ENCODE measurements at places on chromosomes 4 and X. TPM values are rescaled to one million over a fixed set of nuclear protein-coding genes. Genes with fewer than 3 reads are reported as not detected.

DNA sequence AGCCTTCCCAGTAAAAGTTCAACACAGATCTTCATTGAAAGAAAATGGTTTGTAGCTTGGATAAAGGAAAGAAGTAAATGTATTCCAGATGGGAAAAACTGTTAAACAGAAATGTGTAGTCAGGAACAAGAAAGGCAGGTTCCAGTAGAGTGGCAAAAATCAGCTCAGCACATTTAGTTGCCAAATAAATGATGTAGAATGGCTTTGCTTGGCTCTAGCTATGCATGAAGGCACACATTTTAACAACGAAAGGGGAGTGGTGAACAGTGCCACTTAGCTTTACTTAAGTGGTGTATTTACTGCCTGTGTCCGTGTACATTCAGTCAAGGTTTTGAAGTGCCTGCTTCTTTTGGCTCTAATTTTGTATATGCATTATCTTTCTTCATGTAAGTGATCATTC lies 644.5 kb upstream of the ATOH1 start:
- H3K4me1 ChIP-seq, result no peaks in the 10 kb centered on the region
- H3K36me3 ChIP-seq, result no peaks in the 10 kb centered on the region
- H3K4me3 ChIP-seq, result no peak overlapping the region
- H3K27ac ChIP-seq, result no peak overlapping the region
- no peak for DNase-seq
- no peaks in the 10 kb centered on the region for H3K27me3 ChIP-seq

GRCh38 chr4:57080781-57081650 lies 29.2 kb downstream of the IGFBP7 start:
- H3K27ac ChIP-seq, result no peak overlapping the region
- DNase-seq, result peak; percentile 15
- no peaks in the 10 kb centered on the region for H3K4me1 ChIP-seq
- H3K4me3 ChIP-seq, result no peak overlapping the region
- H3K27me3 ChIP-seq, result no peaks in the 10 kb centered on the region
- no peaks in the 10 kb centered on the region for H3K36me3 ChIP-seq

DNA sequence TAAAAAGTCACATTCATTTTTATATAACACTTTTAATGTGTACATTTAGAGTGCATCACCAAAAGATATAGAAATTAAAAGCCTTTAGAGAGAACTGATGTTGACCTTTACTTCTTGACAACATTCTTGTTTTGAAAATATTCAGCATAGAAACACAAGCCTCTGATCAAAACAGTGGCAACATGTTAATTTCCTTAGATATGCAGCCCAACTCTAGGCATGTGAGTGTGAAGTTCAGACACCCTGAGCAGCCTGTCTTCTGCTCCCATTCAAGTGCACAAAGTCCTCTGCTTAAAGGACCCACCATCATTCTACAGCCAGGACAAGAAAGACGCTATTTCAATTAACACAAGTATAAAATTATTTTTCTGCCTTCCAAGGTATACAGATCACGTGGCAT lies 60.0 kb downstream of the PPP3CA start:
- H3K27ac ChIP-seq, result no peak overlapping the region
- no peak overlapping the region for H3K4me3 ChIP-seq
- no peaks in the 10 kb centered on the region for H3K27me3 ChIP-seq
- H3K36me3 ChIP-seq, result no peaks in the 10 kb centered on the region
- peaks cover 2% of the 10 kb centered on the region for H3K4me1 ChIP-seq

DNA sequence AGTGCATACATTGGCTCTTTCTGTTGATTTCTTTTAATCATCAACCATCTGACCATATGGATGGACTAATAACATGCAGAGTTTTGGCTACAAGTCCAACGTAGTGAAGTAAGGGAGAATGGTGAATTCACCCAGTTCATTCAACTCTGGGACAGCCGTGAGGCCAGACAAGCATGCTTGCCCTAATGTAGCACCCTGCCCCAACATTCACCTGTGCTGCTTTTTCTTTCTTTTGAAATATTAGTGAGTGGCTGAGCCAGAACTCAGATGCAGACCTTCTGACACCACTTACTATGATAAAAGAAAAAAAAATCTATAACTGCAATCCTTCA lies 17.5 kb downstream of the ARSJ start:
- H3K4me1 ChIP-seq, result peaks cover 59% of the 10 kb centered on the region
- H3K27ac ChIP-seq, result peak overlapping the region; percentile 99
- H3K36me3 ChIP-seq, result no peaks in the 10 kb centered on the region
- no peak for DNase-seq
- no peak overlapping the region for H3K4me3 ChIP-seq
- no peaks in the 10 kb centered on the region for H3K27me3 ChIP-seq

GRCh38 chr4:127648061-127648460 lies 15.3 kb downstream of the INTU start:
- no peak overlapping the region for H3K27ac ChIP-seq
- no peak for DNase-seq
- H3K36me3 ChIP-seq, result no peaks in the 10 kb centered on the region
- H3K27me3 ChIP-seq, result no peaks in the 10 kb centered on the region

DNA sequence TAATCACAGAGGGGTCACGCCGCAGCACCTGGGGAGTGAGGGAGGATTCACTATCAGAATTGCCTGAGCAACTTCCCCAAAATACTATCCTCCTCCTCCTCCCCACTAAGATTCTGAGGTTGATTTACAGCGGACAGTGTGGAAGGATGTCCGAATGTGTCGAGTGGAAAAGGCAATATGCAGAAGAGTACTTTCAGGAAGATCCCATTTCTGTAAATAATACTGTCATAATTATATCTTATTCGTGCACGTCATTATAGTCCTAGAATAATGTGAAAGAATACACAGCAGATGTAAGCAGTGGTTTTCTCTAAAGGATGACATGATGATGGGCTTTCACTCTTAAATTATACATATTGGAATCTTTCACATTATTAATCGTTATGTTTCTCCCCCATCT lies 149.8 kb upstream of the NOCT start:
- no peak overlapping the region for H3K4me3 ChIP-seq
- DNase-seq, result no peak
- H3K27ac ChIP-seq, result no peak overlapping the region
- H3K36me3 ChIP-seq, result no peaks in the 10 kb centered on the region

- no peak for DNase-seq
- no peaks in the 10 kb centered on the region for H3K36me3 ChIP-seq
- H3K27ac ChIP-seq, result no peak overlapping the region
- H3K4me1 ChIP-seq, result no peaks in the 10 kb centered on the region
- no peaks in the 10 kb centered on the region for H3K27me3 ChIP-seq
Measured at GRCh38 chr4:100848841-100849240, 331.0 kb upstream of the EMCN start.

- H3K27ac ChIP-seq, result no peak overlapping the region
- no peak for DNase-seq
- 0 out of 2 replicates have a peak, but pooled peaks cover 2% of the 10 kb centered on the region for H3K27me3 ChIP-seq
- H3K4me3 ChIP-seq, result no peak overlapping the region
- H3K36me3 ChIP-seq, result no peaks in the 10 kb centered on the region
- H3K4me1 ChIP-seq, result no peaks in the 10 kb centered on the region
Measured at GRCh38 chr4:94711635-94712034, 46.1 kb upstream of the BMPR1B start.

- no peak for DNase-seq
- H3K36me3 ChIP-seq, result no peaks in the 10 kb centered on the region
- no peaks in the 10 kb centered on the region for H3K4me1 ChIP-seq
- H3K27ac ChIP-seq, result no peak overlapping the region
- H3K27me3 ChIP-seq, result no peaks in the 10 kb centered on the region
Measured at GRCh38 chr4:1754336-1754735, 33.0 kb downstream of the TACC3 start.

- H3K4me3 ChIP-seq, result no peak overlapping the region
- no peak overlapping the region for H3K27ac ChIP-seq
- no peak for DNase-seq
- H3K4me1 ChIP-seq, result no peaks in the 10 kb centered on the region
Measured at GRCh38 chr4:6529021-6529420, 46.0 kb upstream of the MAN2B2 start.

GRCh38 chr4:3857269-3857926 lies 91.2 kb downstream of the ADRA2C start:
- H3K27ac ChIP-seq, result no peak overlapping the region
- DNase-seq, result no peak
- H3K4me1 ChIP-seq, result no peaks in the 10 kb centered on the region
- H3K36me3 ChIP-seq, result no peaks in the 10 kb centered on the region

DNA sequence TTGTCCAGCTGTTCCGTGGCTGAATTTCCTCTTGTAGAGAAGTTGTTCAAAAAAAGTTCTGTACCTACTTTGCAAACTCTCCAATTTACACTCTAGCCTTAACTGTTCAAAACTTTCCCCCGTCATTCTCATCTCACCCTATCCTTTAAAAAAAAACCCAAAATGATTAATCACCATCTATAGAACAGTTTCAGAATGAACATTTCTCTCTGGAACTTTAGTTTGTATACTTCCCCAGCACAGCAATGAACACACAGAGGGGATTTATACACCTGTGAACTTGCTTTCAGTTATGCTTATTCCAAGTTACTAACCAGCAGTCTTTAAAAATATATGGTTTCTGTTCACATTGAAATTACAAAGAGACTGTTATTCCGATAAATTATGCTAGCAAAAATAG lies 1.2 kb downstream of the GEMIN8 start:
- H3K4me3 ChIP-seq, result peak overlapping the region; percentile 74
- no peaks in the 10 kb centered on the region for H3K36me3 ChIP-seq
- H3K4me1 ChIP-seq, result peaks cover 5% of the 10 kb centered on the region
- no peak for DNase-seq

DNA sequence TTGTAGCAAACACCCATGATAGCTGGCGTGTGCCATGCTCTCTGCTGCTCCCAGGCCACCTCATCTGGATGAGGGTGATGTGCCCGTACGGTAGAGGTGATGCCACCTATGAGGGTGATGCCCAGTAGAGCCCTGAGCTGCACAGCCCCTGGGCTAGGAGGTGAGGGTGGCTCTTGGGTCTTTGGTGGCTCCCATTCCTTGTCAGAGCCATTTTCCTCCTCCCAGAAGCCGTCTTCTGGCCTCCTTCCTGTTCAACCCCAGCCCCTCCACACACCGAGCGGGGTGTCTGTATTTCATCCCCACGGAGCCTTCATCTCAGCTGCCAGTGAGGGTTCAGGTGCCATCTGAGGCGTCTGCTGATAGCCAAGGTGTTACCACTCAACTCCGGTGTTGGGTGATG lies 12.0 kb upstream of the TNIP2 start:
- H3K4me1 ChIP-seq, result no peaks in the 10 kb centered on the region
- H3K4me3 ChIP-seq, result no peak overlapping the region
- H3K36me3 ChIP-seq, result no peaks in the 10 kb centered on the region
- H3K27ac ChIP-seq, result no peak overlapping the region
- H3K27me3 ChIP-seq, result no peaks in the 10 kb centered on the region

Gene SLC25A43
- 35.5 TPM for total RNA-seq

DNA sequence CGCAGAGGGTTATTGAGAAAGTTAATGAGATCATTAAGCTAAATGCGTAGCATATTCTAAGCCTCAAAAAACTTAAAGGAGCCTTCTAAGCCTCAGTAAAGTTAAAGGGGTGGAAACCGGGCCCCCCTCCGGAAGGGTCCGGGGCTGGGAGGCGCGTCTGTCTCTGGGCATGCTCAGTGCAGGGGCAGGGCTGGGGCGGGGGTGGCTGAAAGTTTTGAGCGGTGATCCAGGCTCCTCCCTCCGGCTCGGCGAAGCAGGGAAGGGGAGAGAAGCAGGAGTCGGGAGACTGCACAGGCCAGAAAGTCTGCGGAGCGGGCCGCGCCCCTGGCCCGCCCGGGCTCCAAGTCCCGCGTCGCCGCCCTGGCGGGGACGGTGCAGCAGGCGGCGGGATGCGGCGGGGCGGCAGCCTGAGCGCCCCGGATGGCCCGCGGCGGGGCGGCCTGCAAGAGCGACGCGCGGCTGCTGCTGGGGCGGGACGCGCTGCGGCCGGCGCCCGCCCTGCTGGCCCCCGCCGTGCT lies at the start of gene EVC:
Gene EVC, plus strand, starts transcription at position 241 of the 518 bp plus-strand sequence. Its CDS starts 180 bp downstream, at position 421.
- no peak for DNase-seq
- no peaks in the 10 kb centered on the region for H3K36me3 ChIP-seq
- peak within 1 kb of the TSS; percentile 54 for H3K4me3 ChIP-seq
- H3K27me3 ChIP-seq, result no peaks in the 10 kb centered on the region

GRCh38 chr4:142150483-142150882 lies 514.1 kb downstream of the IL15 start:
- no peaks in the 10 kb centered on the region for H3K4me1 ChIP-seq
- no peak for DNase-seq
- no peak overlapping the region for H3K4me3 ChIP-seq
- H3K27ac ChIP-seq, result no peak overlapping the region

Gene TMSB15C
- total RNA-seq, result 2.1 TPM

Gene BTK
- total RNA-seq, result not detected

DNA sequence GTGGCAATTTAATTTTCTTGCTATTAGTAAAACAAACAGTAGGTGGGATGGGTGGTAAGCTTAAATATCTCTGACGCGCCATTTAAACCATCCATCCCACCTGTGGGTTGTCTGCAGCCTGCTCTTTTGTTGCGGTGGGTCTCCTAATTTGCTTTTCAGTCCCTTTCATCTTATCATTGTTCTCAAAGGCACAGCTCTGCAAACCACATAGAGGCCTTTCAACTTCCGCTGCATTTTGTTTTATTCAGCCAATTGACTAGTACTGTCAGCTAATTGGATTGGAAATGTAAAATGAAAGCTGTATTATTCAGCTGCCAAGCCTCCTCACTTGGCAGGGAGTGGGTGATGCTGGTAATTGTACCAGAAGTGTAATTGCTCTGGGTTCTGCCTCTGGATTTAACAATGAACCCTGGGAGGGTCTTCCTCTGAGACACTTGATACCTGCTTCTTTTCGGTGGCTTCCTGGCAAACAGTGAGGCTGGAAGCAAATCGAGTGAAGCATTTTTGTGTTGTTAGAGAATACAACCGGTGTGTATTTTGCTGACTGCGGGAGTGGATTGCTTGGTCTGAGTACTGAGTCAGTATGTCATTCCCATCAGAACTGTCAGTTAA lies 165.6 kb downstream of the FRAS1 start:
- H3K4me3 ChIP-seq, result no peak overlapping the region
- no peaks in the 10 kb centered on the region for H3K36me3 ChIP-seq

GRCh38 chr4:110032603-110033002 lies 119.9 kb downstream of the EGF start:
- no peaks in the 10 kb centered on the region for H3K36me3 ChIP-seq
- H3K27me3 ChIP-seq, result no peaks in the 10 kb centered on the region
- H3K27ac ChIP-seq, result no peak overlapping the region
- no peaks in the 10 kb centered on the region for H3K4me1 ChIP-seq
- no peak overlapping the region for H3K4me3 ChIP-seq

Gene PARM1
- 0.21 TPM for total RNA-seq

DNA sequence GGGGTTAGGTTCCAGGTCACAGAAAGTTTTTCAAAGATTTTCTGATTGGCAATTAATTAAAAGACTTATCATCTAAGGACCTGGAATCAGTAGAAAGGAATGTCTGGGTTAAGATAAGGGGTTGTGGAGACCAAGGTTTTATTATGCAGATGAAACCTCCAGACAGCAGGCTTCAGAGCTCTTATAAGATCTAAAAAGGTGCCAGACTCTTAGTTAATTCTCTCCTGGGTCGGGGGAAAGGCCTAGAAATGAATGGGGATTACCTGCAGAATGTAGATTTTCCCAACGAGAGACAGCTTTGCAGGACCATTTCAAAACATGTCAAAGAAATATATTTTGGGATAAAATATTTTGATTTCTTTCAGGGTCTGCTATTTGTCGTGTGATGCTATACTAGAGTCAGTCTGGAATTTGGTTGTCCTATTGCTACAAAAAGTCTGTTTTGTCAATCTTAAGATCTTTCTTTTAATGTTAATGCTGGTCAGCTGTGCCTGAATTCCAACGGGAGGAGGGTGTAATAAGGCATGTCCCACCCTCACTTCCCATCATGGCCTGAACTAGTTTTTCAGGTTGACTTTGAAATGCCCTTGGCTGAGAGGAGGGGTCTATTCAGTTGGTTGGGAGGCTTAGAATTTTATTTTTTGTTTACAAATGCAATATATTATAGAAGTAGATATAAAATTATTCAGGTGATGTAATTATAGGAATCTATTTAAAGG lies 15.8 kb downstream of the EGF start:
- no peaks in the 10 kb centered on the region for H3K4me1 ChIP-seq
- H3K36me3 ChIP-seq, result no peaks in the 10 kb centered on the region
- H3K27ac ChIP-seq, result no peak overlapping the region
- no peaks in the 10 kb centered on the region for H3K27me3 ChIP-seq

All from Panc1 (cell line).